Ammon's horn (tissue), 1 donor: ENCODE measurements at places on chromosomes 1 and 21.
A peak's percentile ranks its signal among the peaks of the same experiment; 100 is the strongest.

GRCh38 chr1:32337855-32338636 lies 2.0 kb upstream of the MARCKSL1 start:
- peak; percentile 96 for DNase-seq

DNA sequence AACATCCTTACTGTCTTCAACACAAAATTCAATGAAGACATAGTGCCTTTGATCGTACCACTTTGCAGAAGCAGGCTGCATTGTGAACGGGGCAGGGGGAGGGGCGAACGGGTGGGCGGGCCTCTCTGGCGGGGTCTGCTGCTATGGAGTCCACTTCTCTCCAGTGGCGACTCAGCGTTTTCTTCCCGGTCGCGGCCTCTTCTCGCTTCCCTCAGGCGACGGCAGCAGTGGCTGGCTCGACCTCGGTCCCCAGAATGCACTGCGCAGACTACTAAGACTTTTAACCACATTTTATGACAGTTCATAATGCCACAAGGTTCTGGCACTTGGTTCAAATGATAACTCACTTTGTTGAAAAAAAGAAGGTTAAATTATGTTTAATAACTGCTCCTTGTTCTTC lies 21.2 kb downstream of the GBP2 start:
- DNase-seq: no peak

DNA sequence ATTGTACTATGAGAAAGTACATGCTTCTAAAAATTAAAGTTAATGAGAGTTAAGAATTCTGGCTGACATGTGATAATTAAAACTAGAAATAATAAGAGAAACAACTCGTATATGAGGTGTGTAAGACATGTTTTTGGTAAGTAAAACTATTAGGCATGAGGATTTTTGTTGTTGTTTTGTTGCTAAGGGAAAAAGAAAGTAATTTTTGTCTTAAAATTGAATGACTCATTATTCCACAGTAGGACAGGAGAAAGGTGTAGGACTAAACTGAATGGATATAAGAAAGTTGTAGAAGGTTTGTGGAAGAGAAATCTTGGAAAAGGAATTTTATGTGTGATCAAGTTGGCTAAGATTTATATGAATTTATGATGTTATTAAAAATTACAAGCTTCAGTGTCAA lies 54.8 kb downstream of the TBX19 start:
- no peak for DNase-seq

DNA sequence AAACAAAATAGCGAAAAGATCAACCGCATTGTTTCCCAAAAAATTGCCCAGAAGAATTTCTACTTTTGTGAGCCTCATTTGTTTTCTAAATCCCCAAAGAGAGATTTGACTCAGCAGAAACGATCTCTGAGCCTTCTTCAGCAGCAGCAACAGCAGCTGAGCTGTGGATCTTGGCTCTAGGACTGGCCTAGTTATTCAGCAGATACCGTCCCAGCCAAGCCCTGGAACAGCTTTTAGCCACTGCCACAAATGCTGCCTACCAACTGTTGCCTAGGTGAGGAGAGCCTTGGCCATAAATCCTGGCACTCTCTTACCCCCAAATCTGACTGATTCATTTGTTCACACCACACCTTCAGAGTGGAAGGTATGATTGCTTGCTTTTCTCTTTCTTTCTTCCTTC lies 320.1 kb downstream of the TGFB2 start:
- DNase-seq: peak; percentile 87

DNA sequence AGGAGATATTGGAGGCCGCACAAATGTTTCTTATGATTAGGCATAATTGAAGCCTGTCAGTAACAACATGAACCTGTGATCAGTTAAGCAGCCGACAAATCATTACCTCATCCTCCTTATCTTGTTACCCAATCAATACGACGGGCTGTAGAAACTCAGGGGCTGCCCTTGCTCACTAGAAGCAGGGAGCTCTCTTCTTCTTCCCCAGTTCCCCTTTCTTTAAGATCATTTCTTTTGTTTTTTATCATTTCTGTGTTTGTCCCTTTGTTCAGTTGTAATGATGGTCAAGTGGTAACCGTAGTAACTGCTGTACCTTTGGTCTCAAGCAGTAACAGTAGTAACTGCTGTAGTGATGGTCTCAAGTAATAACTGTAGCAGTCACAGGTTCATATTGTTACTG lies 13.8 kb upstream of the FCGR2A start:
- no peak for DNase-seq
